NCI-H146 (cell line): ENCODE measurements at places on chromosomes 6 and 20.

DNA sequence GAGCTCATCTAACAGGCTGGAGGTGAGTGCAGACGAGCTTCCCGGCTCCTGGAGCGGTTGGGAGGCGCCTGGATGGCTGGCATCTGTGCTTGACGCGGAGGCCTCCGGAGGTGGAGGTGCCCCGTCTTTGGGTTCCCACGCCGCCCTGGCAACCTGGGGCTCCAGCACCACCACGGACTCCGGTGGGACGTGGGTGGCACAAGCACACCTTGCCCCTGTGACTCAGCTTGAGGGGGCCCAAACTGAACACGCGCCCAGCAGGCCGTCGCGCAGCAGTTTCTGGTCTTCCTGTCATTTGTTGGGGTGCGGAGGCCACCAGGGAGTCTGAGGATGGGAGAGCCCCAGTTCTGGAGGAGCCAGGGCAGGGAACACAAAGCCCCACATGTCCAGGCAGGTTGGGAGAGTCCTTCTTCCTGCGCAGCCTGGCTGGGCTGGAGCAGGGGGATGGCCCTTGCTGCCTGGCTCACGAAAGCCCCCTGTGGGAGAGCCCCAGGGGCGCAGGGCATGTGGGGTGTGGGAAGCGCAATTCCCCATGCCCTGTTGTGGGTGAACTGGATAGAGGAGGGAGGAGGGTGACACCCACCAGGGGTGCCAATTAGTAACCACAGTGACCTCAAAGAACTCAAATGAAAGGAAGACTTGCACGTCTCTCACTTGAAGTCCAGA is 1378.6 kb upstream of the DEFB115 start:
- peak; percentile 55 for DNase-seq

DNA sequence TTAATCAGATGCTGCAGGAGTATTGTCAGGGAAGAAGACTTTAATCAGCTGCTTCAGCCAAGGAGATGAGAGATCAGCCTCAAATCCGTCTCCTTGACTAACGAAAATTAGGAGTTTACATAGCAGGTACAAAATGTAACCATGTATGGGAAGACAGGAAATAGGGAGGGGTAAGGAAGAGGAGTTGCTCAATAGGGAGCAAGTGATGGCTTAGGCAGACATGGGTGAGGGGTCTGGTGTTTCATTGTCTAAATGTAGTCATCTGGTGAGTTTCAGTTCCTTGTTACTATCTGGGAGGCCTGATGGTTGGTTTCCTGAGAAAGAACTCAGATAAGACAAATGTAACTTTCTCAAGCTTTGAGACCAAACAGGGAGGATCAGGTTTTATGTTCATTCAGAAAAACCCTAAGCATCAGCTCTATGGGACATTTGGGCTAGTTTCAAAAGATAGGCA is 217.3 kb upstream of the SULF2 start:
- no peak for DNase-seq

DNA sequence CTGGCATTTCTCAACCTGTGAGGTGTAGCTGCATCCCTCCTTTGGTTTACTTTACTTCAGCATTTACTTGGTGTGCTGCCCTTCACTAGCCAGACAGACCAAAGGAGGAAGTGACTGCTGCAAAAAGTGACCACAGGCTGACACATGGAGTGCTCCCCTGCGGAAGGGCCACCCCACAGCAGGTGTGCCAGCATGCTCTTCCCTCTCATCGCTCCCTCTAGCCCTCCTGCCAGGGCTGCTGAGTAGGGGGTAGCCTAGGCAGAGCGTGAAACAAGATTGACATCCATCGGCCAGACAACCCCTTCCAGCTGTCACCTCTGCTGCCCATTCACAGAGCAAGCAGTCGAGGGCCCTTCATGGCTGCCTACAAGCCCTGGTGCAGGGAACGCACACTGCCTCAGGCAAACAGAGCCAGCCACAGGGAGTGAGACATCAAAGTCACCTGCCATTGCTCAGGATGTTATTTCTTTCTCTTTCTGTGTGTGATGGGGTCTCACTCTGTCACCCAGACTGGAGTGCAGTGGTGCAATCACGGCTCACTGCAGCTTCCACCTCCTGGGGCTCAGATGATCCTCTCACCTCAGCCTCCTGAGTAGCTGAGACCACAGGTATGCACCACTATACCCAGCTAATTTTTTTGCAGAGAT is 102.0 kb upstream of the RPS6KA2 start:
- no peak for DNase-seq

DNA sequence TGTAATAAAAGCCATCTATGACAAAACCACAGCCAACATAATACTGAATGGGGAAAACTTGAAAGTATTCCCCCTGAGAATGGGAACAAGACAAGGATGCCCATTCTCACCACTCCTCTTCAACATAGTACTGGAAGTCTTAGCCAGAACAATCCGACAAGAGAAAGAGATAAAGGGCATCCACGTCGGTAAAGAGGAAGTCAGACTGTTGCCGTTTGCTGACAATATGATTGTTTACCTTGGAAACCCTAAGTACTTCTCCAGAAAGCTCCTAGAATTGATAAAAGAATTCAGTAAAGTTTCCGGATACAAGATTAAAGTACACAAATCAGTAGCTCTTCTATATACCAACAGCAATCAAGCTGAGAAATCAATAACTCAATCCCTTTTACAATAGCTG is 14.0 kb upstream of the RUNX2 start:
- no peak for DNase-seq

- DNase-seq = no peak
Measured at GRCh38 chr6:159221486-159222170, 52.4 kb downstream of the FNDC1 start.

GRCh38 chr6:8780653-8781052 is 345.3 kb upstream of the SLC35B3 start:
- no peak for DNase-seq

DNA sequence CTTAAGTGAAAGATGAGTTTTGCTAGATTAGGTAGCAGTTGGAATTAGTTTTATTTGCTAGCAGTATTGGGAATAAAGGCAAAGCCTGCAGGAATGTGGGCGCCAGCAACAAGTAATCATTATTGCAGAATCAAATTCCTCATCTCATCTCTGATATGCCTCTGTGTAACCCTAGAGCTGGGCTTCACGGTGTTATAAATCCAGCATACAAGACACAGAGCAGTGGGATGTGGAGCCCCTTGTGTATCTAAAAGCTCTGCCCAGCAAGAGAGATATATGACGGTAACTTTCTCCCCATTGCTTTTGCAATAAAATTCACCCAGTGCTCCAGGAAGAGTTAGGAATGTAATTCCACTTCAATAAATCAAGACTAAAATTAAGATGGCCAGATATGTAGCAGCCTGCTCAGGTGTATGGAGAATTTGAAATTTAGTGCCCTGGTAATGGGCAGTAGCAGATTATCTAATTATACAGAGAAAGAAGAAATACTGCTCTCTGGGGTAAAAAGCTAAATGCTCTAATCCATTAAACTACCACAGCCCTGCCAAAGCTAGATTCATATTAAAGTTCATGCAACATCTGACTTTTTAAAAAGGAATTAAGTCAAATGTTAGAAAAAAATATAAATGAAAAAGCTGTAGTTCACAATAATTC is 5.6 kb upstream of the BLOC1S5 start:
- no peak for DNase-seq

GRCh38 chr6:7542065-7542873 is 798 bp downstream of the DSP start:
- DNase-seq = peak; percentile 60

- DNase-seq = no peak
Measured at GRCh38 chr20:22055981-22056380, 350.5 kb downstream of the PAX1 start.

GRCh38 chr6:108903796-108904195 is 55.6 kb downstream of the ARMC2 start:
- peak; percentile 83 for DNase-seq

DNA sequence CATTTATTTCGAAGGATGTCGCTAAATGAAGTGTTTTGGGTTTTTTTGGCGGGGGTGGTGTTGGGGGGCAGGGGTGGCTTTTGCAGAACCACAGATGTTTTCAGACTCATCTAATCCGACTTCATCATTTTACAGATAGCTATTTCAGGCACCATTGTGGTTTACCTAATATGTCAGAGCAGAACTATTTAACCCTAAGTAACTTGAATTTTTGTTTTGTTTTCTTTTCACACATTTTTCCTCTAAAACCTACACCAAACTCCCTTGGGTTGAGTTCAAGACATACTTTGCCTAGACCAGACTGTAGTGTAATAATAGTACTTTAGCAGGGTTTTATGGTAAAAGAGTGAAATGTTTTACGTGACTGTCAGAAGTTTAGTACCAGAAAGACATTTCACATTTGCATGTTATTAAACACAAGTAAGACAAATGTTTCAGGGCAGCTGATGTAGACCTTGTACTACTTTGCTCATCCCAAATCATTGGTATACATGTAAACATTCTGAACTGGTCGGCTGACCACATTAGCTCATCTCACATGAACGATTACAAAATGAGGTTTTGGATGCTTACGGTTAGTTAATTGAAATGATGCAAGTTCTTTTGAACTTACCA is 37.7 kb downstream of the MAP3K4 start:
- DNase-seq = no peak

- DNase-seq = no peak
Measured at GRCh38 chr6:28839443-28840120, 84.2 kb downstream of the TRIM27 start.

- DNase-seq = no peak
Measured at GRCh38 chr6:107584726-107585125, 94.8 kb downstream of the SOBP start.

- no peak for DNase-seq
Measured at GRCh38 chr20:58397429-58397828, 8.4 kb downstream of the VAPB start.

GRCh38 chr6:134303891-134304290 is 14.0 kb downstream of the SGK1 start:
- DNase-seq = no peak

GRCh38 chr20:8798505-8798904 is 270.4 kb upstream of the PLCB4 start:
- peak; percentile 6 for DNase-seq

GRCh38 chr6:108785653-108786052 is 62.6 kb upstream of the ARMC2 start:
- DNase-seq = no peak

- peak; percentile 74 for DNase-seq
Measured at GRCh38 chr6:43013097-43013842, 476 bp downstream of the MEA1 start.

DNA sequence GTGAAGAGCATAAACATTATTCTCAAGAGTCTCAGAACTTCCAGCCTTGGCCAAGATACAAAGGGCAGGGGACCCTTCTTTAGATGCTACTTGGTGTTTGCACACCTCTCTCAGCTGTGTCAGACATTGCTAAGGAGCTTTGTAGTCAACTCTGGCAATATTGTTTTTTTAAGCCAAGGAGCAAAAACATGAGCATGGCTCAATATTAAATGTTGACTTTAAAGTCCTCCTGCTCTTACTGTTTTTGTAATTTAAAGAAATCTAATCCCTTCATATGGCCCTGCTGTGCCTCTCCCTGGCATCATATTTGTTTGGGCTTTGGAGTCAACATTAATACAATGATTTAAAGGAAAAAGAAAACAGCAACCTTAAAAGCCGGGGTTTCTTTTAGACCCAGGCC is 67.9 kb upstream of the TMEM170B start:
- DNase-seq = no peak

- DNase-seq = no peak
Measured at GRCh38 chr6:110643175-110643574, 166.8 kb upstream of the SLC22A16 start.

DNA sequence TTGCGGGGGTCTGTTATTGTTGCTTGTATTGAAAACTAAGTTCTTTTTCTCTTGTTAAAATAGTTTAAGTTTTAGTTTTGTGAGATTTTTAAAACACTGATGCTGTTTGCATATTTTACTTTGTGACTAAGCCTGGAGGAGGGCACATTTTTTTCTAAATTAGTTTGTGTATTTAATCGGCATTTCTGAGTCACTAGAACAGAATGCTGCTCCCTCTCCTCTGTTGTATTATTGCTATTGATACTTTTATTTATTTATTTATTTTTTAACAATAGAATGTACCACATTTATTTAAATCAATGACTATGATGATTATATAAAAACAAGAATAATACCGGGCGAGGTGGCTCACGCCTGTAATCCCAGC is 5.1 kb upstream of the FAM50B start:
- DNase-seq = no peak

DNA sequence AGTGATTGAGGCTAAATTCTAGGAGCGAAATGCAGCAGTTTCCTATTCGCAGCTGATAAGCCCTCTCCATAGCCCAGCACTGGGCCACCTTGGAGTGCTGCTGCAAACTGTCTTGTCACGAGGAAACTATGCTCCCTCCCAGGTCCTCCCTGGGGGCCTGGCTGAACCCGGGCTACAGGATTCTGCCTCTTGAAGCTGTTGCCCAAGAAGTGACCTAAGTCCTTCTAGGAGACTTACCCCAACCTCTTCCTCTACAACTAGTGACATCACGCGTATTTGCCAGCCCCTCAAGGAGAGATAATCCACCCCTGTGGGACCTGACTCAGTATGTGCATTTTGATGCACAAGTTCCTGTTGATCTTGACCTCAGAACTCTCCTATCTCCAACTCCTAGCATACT is 26.5 kb upstream of the ZFAND3 start:
- no peak for DNase-seq

- peak; percentile 4 for DNase-seq
Measured at GRCh38 chr6:84549917-84550316, 214.5 kb downstream of the TBX18 start.

DNA sequence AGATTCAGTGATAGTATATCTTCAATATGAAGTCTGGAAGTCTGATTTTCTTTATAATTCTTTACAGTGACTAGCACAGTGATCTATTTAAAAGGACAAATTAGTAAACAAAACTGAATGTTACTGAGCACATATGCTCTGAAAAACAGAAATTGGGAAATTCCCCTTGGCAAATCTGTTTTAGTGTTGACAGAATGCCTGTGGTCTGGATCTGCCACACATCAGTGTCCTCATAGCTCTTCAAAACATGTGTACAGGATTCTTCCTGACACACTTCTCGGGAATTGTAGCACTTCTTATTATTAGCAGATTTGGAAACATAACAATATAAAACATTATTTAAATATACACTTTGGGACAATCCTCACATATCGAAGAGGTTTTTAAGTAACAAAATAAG is 354.3 kb downstream of the COL12A1 start:
- DNase-seq = no peak

GRCh38 chr20:51966296-51966971 is 164.1 kb upstream of the SALL4 start:
- peak; percentile 73 for DNase-seq

- no peak for DNase-seq
Measured at GRCh38 chr6:146894624-146895023, 295.9 kb downstream of the ADGB start.

DNA sequence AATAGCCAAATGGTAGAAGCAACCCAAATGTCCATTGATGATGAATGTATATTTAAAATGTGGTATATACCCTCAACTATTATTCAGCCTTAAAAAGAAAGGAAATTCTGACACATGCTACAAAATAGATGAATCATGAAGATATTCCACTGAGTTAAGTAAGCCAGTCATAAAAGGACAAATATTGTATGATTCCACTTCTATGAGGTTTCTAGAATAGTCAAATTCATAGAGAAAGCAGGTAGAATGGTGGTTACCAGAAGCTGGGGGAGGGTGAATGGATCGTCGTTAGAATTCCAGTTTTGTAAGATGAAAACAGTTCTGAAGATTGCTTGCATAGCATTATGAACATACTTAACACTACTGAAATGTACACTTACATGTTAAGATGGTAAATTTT is 214.3 kb upstream of the MYLIP start:
- DNase-seq = no peak

- DNase-seq = no peak
Measured at GRCh38 chr6:116246089-116246488, 7.8 kb downstream of the TSPYL4 start.
